A549 treated with AZD2906 at 1 μM for 4 hours (cell line): ENCODE measurements at places on chromosomes 3 and 15. TPM values are rescaled to one million over a fixed set of nuclear protein-coding genes. Genes with fewer than 3 reads are reported as not detected.

ANKUB1 gene
- not detected in 5 replicates for total RNA-seq

MOBP gene
- total RNA-seq: 0.02 to 0.18 TPM (median 0.10 TPM) in 5 replicates

ACTRT3 gene
- 2.6 to 3.3 TPM (median 3.1 TPM) in 5 replicates for total RNA-seq

GOLGA8T gene
- total RNA-seq: 0.84 to 1.9 TPM (median 1.6 TPM) in 5 replicates

VILL gene
- 0.06 to 0.26 TPM (median 0.12 TPM) in 4 of 5 replicates, not detected in the other for total RNA-seq

PLXNB1 gene
- 12.2 to 18.1 TPM (median 14.4 TPM) in 5 replicates for total RNA-seq

SOX14 gene
- total RNA-seq: not detected in 5 replicates

CCDC50 gene
- total RNA-seq: 22.7 to 26.2 TPM (median 26.2 TPM) in 5 replicates

MPI gene
- 28.0 to 42.3 TPM (median 33.9 TPM) in 5 replicates for total RNA-seq

PLXNA1 gene
- 22.6 to 29.4 TPM (median 25.1 TPM) in 5 replicates for total RNA-seq

SIDT1 gene
- 0.32 to 0.58 TPM (median 0.51 TPM) in 5 replicates for total RNA-seq

SPG21 gene
- 112 to 127 TPM (median 119 TPM) in 5 replicates for total RNA-seq

GPR62 gene
- total RNA-seq: not detected in 5 replicates

LARP6 gene
- total RNA-seq: 46.3 to 81.2 TPM (median 74.1 TPM) in 5 replicates

ALDH1A3 gene
- total RNA-seq: 16.6 to 27.1 TPM (median 20.1 TPM) in 5 replicates

METTL6 gene
- total RNA-seq: 23.3 to 32.9 TPM (median 24.5 TPM) in 5 replicates
